ENCODE measurements at places on chromosomes 1 and 21.
A peak's percentile ranks its signal among the peaks of the same experiment; 100 is the strongest.

DNA sequence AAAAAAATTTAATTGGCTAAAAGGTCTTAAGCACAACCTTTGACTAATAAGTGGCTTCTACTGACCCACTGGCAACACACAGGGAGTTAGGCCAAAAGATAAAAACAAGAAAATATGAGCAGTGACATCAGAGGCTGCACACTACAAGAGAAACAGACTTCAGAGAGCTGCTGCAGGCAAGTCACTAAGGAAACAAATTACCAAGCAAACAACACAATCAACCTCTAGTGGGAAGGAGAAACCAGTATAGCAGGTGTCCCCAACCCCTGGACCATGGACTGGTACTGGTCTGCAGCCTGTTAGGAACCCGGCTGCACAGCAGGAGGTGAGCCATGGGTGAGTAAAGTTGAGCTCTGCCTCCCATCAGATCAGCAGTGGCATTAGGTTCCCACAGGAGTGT lies 20.8 kb upstream of the ENSA start:
- no peak for DNase-seq

DNA sequence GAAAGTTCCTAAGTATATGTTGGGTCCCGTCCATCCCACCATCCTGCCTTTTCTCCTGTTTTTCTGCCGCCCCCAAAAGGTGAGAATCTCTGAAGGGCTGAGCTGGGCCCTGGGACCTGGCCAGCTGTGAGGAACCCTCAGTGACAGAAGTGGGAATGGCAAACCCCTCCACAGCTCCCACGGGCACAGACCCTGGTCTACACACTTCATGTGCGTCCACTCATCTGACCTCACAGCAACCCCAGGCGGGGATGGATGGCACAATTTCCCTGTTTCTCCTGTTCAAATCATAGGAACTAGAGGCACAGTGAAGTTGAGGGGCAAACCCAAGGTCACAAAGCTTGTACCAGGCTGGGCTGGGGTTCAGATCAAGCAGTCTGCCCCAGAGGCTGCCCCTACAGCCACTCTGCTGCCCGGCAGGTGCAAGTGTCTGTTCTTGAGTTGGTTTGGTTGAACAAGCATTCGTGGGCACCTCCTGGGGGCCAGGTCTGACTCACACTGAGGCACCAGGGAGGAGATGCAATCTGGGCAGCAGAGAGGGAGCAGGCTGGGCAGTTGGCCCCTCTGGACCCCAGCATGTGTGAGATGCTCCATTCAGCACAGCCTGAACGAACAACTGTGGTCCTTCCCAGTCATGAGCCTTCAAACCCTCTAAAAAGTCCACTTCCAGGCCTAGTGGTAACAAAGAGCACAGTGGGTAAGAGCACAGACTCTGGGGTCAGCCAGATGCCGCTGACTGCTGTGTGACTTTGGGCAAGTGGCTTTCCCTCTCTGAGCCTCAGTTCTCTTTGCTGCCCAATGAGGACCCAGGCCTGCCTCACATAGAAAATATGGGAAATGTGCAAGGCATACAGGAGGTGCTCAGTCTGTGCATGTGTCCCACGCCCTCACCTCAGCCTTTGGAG lies 4.0 kb downstream of the EDN2 start:
- no peak for DNase-seq

GRCh38 chr1:5845376-5845775 lies 146.8 kb downstream of the NPHP4 start:
- DNase-seq = no peak

DNA sequence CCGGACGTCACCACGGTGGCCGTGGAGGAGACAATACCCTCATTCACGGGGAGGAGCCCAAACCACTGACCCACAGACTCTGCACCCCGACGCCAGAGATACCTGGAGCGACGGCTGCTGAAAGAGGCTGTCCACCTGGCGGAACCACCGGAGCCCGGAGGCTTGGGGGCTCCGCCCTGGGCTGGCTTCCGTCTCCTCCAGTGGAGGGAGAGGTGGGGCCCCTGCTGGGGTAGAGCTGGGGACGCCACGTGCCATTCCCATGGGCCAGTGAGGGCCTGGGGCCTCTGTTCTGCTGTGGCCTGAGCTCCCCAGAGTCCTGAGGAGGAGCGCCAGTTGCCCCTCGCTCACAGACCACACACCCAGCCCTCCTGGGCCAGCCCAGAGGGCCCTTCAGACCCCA lies 7.0 kb downstream of the TNFRSF14 start:
- DNase-seq = no peak

- peak; percentile 76 for DNase-seq
Observed at GRCh38 chr1:147225193-147225730, at the start of gene FMO5. FMO5 (minus strand) TSS chr1:147225339; CDS start chr1:147225029, 310 bp downstream.

GRCh38 chr1:94315552-94316116 lies 78.2 kb upstream of the ARHGAP29 start:
- DNase-seq = no peak

DNA sequence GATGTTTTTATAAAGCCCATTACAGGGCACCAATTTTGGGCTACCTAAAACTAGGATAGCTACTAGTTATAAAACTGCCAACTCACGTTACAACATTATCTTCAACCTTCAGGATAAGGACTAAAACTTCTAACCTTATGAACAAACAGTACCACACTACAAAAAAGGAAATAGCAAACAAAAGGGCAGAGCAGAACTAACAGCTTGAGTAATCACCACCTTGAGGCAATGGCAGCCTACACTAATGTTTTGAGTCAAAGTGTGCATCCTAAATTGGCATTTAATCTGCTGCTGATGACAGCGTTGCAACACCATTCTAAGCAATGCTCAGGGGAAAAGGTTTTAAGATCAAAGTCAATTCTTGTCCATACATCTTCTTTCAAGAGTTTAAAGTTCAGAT lies 27.2 kb downstream of the PTP4A2 start:
- no peak for DNase-seq

GRCh38 chr1:59218521-59219236 lies 78.2 kb upstream of the FGGY start:
- no peak for DNase-seq

DNA sequence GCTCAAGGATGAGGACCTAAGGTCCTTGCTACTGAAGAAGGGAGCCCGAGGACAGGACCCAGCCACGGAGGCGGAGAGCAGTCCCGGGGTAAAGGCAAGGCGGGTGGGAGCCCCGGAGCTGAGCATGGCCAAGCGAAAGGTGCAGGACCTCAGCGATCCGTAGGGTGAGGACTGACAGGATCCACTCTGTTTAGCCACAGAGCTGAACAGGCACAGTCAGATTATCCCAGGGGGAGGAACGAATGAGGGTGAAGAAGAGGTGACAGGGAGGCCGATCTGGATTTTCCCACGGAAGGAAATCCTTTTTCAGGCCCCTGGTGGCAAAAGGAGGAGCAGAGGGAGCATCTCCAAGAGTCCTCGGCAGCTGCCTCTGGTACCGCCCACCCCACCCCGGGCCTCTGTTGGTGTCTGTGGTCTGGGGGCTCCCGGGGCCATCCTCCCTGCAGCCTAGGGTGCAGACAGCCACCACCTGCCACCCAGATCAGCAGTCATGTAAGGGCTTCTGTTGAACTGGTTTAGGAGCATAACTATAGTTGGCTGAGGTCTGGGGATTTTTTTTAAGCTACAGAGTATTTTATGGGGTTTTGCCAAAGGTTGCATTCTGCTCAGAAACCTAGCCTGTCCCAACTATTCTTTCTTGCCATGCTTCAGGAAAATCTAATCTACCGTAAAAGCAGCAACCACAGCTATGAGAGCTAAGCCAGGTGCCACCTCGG lies 32.3 kb upstream of the LBR start:
- DNase-seq = no peak

DNA sequence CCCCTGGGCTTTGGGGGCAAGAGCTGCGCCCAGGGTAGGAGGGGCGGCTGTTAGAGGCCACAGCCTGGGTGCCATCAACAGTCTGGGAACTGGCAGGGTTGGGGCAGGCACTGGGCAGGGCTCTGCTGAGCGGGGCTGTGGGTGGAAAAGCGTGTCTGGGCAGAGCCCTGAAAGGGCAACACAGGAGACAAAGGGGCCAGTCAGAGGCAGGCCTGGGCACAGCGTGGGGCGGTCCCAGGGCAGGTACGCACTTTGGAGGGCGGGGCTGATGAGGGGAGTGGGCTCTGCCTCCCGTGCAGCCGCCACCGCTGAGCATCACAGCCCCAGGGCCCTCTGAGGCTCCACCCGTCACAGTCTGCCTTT lies 13.9 kb downstream of the CELSR2 start:
- peak; percentile 65 for DNase-seq

DNA sequence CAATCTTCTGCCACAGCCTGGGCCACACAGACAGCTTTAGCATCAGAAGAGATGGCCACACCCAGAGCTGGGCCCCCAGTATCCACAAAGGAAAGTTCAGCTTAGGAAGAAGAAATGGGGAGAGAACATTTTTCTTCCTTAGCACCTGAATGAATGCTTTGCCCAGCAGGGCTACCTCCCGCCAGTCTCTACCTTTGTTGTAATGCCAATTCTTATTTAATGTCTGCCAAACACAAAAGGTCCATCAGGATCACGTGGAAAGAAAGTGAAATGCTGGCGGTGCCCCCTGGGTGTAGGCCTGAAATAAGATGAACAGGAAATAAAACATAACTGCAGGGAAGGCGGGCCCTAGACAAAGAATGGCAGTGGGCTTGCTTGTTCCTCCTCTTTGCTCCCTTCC lies 125.6 kb downstream of the CACNA1E start:
- peak; percentile 40 for DNase-seq

GRCh38 chr1:51526248-51526647 lies 7.2 kb upstream of the EPS15 start:
- DNase-seq = no peak

DNA sequence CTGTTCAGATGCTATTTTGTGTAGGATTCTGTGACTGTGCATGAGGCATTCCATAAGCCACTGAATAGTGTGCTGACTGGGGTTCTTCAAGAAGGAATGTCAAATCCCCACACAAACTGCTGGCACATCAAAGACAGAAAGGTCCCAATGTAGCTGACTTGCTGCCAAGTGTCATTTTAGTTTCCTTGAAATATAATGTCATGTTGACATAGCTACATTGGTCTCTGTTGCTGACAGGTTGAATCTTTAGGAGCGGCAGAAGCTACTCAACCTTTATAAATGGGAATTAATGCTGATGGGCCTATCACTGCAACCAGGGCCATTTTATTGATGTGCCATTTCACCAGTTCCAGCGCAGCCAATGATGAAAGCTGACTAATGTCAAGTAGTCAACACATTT lies 1110.7 kb upstream of the B3GALT2 start:
- DNase-seq = no peak

- peak; percentile 75 for DNase-seq
Observed at GRCh38 chr1:108661030-108661609, at the start of gene HENMT1. HENMT1 (minus strand) TSS chr1:108661093; CDS start chr1:108659884, 1,209 bp downstream.

GRCh38 chr1:212825798-212826452 lies 21.5 kb downstream of the SPATA45 start:
- DNase-seq = peak; percentile 47

GRCh38 chr1:93763704-93764365 lies 82.2 kb upstream of the BCAR3 start:
- DNase-seq = no peak
